ENCODE measurements at places on chromosomes 7 and 10.

DNA sequence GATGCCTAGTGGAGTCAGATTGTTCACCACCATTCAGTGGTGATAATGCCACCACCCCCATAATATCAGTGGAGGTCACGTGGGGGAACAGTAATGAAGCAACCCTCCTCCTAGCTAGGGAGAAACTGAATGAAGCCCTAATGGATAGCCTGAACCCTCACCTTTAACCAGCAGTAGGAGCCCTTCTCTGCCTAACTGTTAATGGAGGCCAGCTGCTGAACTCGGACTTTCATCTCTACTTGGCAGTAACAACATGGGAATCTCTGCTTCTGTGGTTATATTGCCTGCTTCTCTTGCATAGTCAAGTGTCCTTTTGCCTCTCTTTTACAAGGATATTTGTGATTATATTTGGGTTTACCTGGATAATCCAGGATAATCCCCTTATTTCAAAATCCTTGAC is 1097.9 kb downstream of the REEP3 start:
- no peak for DNase-seq

- DNase-seq: no peak
Observed at GRCh38 chr10:75544386-75544785, 113.0 kb downstream of the LRMDA start.

DNA sequence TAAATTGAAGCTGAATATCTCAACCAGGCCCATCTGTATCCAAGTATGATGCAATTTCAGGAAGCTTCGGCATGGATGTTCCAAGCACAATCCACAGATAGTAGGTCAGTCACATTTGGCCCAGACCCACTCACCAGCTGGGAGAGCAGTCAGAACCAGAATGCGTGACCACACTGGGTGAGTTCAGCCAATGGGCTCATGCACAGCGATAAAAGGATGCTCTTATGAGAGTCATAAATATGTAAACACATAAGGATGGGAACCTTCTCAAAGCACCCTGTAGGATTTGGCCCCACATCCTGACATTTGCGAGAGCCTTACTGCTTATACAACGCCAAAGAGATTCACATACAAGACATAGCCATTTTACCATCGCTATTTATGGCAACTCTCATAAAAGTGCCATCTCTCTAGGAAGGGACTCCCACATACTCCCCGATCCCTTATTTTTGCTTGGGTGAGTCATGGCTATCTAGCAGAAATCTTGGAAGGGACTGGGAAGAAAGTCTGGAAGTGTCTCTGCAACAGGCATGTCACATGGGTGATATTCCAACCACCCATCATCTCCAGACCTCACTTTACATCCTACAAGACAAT is 3.0 kb downstream of the AFAP1L2 start:
- DNase-seq: no peak

- DNase-seq: peak; percentile 42
Observed at GRCh38 chr7:21771906-21772610, 173.6 kb downstream of the CDCA7L start.

GRCh38 chr10:122152544-122152943 is 118.6 kb upstream of the BTBD16 start:
- no peak for DNase-seq

DNA sequence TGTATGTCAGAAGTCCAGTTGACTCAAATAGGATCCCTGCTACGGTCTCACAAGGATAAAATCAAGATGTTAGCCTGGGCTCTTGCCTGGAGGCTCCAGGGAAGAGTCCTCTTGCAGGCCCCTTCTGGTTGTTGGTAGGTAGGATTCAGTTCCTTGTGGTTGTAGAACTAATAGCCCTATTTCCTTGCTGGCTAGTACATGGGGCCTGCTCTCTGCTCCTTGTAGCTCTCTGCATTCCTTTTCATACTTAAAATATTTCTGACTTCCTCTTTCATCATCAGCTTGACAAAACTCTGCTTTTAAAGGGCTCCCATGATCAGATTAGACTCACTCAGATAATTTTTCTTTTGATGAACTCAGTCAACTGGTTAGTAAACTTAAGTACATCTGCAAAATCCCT is 756.7 kb downstream of the GATA3 start:
- no peak for DNase-seq

DNA sequence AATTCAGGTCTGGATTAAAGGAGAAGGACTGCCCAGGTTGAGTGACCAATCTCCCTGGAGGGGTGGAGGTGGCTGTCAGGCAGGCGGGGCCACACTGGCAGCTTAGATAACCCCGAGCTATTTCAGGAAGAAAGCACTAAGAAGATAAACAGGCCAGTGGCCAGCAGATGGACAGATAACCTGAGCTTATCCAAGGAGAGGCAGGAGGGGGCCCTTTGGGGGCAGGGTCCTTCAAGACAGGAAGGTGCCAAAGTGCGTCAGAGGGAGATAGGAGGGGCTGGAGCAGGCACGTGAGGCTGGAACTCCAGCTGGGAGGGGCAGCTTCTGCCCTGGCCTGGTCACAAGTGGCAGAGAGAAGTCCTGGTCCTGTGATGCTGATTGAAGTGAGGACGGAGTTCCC is 29.8 kb upstream of the PODXL start:
- no peak for DNase-seq

DNA sequence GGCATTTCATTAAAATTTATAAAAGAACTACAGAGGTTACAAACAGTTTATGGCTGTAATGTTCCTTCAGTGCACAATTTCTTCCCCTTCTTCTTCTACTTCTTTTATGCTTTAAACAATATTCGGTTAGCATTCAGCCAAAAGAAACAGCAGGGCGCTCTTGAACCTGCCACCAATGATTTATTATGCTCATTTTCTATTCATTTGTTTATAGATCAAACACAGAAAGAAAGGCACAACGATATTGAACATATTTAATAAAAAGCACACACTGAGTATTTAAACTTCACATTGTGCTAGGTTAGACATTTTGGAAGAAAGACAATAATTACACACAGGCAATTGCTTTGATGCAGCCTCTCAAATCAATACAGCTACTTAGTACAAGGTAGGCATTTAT is 1025.8 kb upstream of the LRRN3 start:
- peak; percentile 71 for DNase-seq

GRCh38 chr10:103238506-103239252 is 7.0 kb upstream of the RPEL1 start:
- DNase-seq: no peak

DNA sequence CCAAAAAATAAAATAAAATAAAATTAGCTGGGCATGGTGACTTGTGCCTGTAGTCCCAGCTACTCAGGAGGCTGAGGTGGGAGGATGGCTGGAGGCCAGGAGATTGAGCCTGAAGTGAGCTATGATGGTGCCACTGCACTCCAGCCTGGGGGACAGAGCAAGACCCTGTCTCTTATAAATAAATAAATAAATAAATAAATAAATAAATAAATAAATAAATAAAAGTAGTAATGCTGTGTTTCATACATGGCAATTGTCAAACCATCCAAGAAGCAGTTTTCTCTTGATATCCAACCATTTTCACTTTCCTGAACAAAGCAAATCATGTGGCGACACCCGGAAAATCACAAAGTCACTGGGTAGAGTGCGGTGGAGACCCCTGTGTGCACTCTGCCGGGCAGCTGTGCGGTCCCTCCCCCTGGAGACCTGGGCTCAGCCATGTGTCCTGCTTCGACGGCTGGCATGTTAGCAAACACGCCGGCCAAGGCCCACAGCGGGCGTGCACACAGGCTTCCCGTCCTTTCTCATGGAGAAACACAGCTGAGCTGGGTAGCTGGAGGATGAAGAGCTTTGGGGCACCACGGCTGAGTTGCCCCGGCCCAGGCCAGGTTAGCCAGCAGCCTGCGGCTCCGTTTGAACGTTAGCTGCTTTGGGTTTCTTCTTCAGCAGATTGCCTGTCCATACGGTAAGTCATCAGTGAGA is 22.3 kb upstream of the RNF32 start:
- DNase-seq: no peak

GRCh38 chr7:84117304-84117703 is 77.3 kb downstream of the SEMA3A start:
- DNase-seq: no peak
